ENCODE measurements at places on chromosomes 13 and 19.
A peak's percentile ranks its signal among the peaks of the same experiment; 100 is the strongest.

GRCh38 chr19:45475537-45476291 is 7.9 kb downstream of the FOSB start:
- no peak for DNase-seq

GRCh38 chr13:78596399-78596735 is 7.0 kb downstream of the POU4F1 start:
- no peak for DNase-seq

GRCh38 chr19:2188708-2189385 is 25.1 kb downstream of the DOT1L start:
- peak; percentile 97 for DNase-seq

GRCh38 chr13:112783135-112783977 is 93.5 kb downstream of the ATP11A start:
- DNase-seq = peak; percentile 73

DNA sequence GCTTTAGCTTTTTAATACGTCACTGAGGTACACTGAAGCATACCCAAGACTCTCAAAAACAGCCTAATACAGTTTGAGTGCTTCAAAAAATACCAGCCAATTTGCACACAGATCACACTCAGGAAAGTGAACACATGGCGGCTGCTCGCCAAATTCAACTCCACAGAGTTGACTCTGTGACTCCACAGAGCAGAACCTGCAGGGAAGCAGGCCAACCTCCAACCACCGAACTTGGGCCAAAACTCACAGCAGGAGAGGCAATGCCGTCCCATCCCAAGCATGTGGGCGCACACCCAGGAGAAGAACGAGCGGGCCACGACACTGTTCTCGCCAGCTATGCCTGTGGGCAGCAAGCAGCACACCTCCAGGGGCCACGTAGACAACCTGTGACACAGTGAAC is 21.1 kb downstream of the ELL start:
- DNase-seq = no peak

DNA sequence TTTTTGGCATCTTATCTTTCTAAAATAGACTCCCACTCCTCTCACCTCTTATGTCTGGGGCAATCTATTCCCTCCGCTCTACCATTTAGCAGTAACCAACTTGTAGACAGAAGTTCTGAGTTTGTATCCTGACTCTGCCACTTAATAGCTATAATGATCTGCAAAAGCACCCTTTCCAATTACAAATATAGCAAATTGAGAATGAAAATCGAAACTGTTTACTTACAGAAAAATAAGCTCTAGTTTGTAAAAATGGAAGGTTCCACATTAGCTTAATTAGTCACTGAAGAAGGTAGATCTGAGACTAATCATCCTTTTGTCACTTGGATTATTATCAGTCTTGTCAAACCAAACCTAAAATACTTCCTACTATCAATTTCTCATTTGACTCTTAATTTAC is 409.3 kb downstream of the DIAPH3 start:
- DNase-seq = no peak

GRCh38 chr19:57757941-57758340 is 11.3 kb downstream of the ZNF776 start:
- no peak for DNase-seq

- DNase-seq = peak; percentile 92
Measured at GRCh38 chr19:5058521-5059212, 89.8 kb downstream of the KDM4B start.

GRCh38 chr13:68597641-68598040 is 1367.5 kb upstream of the PCDH9 start:
- DNase-seq = no peak

- no peak for DNase-seq
Measured at GRCh38 chr19:55360902-55361301, 2.2 kb downstream of the GARIN5B start.

DNA sequence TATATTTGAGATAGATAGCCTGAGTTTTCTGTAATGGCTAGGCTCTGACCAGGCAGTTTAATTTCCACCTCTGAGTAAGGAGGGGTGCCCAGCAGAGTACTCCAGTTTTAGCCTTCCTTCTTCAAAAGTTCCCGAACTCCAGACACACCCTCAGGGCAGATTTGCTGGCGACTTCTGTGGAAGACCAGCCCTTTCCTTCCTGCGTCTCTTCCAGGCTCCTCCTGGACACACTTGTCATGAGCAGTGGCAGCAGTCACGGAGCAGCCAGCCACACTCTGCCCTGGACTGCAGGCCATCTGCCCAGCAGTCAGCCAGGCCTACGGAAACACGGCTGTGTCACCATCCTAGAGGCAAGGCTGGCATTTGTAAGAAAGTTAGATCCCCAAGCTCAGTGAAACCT is 6.6 kb upstream of the FLT1 start:
- no peak for DNase-seq

- no peak for DNase-seq
Measured at GRCh38 chr13:24899601-24900000, 135.6 kb downstream of the RNF17 start.

GRCh38 chr13:111968336-111969010 is 98.5 kb upstream of the SOX1 start:
- no peak for DNase-seq

DNA sequence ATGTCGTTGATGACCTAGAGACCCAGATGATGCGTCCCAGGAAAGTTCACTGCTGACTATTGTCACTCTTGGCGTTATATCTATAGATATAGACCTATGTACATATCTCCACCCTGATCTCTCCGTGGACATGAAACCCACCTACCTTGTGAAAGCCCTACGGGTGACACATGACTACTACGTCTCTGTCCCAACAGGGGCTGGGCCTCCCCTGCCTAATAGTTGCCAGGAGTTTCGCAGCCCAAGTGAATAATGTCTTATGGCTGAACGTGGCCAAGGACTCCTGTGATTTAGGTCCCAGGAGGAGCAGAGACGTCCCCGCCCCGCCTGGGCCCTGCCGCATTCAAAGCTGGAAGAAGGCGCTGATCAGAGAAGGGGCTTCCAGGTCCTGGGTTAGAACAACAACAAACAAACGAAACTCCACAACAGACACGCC is 4.9 kb upstream of the POU4F1 start:
- no peak for DNase-seq

DNA sequence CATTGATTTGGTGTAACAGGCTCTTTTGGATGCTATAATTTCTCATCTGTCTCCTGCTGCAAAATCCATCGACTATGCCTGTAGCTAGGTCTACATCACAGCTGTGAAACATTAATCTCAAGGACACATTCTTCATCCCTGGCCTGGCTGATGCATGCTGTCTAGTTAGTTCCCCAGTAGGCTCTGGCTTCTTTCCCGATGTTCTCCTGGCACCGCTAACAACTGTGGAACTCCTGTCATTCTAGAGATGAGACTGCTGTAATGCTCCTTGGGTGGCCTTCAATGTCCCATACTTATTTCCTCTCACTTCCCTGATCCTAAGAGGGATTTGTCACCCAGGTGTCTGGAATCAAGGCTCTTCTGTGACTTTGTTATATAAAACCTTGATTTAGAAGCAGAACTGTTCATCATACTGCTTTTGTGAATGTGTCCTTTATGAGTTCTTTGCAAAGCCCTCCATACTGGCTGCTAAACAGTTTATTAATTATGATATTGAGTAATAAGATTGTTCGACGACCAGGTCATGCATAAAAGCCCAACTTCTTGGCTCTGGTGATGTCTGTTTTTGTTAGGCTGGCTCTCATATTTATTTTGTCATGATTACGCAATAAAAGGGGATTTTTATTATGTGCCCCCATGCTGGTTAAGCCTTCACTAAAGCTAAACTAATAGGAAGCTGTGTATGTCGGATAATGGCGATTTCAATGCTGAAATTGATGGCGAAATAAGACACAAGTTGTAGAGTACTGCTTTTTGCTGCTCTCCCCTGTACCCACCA is 227.5 kb downstream of the DCT start:
- no peak for DNase-seq

- no peak for DNase-seq
Measured at GRCh38 chr13:60118696-60119400, 44.9 kb downstream of the DIAPH3 start.

- DNase-seq = peak; percentile 94
Measured at GRCh38 chr19:43594710-43595604, 977 bp downstream of the IRGQ start.

DNA sequence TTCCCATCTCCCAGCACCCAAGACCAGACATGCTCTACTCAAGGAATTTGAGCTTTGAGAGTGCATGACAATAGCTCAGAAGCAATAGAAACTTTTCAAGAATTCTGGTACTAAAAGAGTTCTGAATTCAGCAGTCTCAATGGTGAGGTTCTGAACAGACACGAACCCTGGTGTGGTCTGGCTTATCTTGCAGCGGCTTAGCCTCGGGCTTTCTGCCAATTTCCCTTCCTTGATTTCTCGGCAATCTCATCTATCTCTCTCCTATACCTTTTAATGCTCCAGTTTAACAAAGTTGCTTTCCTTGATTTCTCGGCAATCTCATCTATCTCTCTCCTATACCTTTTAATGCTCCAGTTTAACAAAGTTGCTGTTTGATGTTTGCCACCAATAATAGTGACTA is 174.6 kb downstream of the SPRY2 start:
- DNase-seq = no peak

DNA sequence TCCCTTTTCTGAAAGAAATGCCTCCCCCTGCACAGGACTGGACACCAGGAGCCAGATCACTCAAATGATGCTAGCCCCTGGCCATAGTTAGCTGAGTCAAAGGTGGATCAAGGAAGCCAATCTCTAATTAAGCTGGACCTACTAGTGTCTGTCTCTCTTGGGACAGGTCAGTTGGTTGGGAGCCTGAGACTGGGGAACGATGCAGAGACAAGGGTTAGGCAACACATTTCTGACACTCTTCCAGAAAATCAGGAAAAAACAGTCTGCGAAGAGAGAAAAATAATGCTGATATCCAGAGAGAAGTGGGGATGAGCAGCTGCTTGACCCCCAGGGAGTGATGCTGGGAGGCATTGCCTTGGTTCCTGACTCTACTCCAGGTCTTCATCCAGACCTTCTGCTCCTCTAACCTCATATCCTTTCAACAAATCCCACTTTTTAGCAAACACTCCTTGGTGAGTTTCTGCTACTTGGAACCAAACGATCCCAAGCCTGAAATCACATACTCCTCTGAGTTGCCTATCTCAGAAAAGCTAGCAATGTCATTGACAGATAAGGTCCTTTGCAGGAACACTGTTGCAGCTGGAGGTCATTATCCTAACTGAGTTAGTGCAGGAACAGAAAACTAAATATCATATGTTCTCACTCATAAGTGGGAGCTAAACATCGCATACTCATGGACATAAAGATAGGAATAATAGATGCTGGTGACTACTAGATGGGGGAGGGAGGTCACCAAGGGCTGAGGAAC is 369.7 kb downstream of the COG6 start:
- DNase-seq = no peak
